Esophagus muscularis mucosa (tissue), 4 donors: ENCODE measurements at places on chromosomes 3 and 15. TPM values are rescaled to one million over a fixed set of nuclear protein-coding genes. Genes with fewer than 3 reads are reported as not detected.

GRCh38 chr3:124429129-124429815 lies 301.0 kb upstream of the UMPS start:
- H3K4me3 ChIP-seq: no peak overlapping the region
- no peak for DNase-seq
- no peak overlapping the region for H3K27ac ChIP-seq
- H3K27me3 ChIP-seq: no peaks in the 10 kb centered on the region
- no peaks in the 10 kb centered on the region for H3K4me1 ChIP-seq
- H3K36me3 ChIP-seq: peaks cover 10% of the 10 kb centered on the region

DNA sequence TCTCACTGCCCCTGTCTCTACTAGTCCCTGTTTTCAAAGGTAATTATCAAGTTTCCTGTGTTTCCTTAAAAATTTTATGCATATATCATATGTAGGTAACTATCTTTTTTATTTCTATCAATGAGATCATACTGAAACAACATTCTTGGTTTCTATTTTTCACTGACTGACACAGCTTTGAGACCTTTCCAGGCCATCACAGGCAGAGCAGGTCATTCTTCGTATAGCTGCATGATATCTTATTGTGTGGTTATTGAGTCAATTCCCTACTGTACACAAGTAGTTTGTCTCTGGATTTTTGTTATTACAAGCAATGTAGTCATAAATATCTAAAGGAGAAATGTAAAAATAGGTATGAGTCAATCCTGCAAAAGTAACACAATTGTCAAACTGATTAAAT lies 169.6 kb downstream of the CFAP20DC start:
- no peaks in the 10 kb centered on the region for H3K36me3 ChIP-seq
- H3K4me1 ChIP-seq: peaks cover 8% of the 10 kb centered on the region
- H3K27ac ChIP-seq: no peak overlapping the region

DNA sequence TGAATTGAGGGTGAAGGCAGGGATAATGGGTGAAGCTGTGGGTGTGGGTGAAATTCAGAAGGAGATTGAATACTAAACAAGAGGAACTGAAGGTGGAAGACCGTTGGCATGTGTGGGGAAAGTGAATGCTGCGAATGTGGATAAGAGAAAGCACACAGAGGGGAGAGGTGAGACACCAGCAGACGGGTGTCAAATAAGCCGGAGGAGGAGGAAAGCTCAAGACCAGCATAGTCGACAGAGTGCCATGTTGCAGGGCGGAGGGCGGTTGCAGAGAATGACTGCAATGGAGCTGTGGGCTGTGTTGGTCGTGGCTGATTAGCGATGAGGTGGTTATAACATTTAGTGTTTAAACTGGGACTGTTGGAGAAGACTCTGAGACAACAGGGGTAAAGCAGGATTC lies 16.4 kb upstream of the HCN4 start:
- H3K27ac ChIP-seq: no peak overlapping the region
- H3K36me3 ChIP-seq: no peaks in the 10 kb centered on the region
- H3K27me3 ChIP-seq: peaks cover 43% of the 10 kb centered on the region
- no peak overlapping the region for H3K4me3 ChIP-seq

GRCh38 chr3:17905996-17906395 lies 163.6 kb upstream of the TBC1D5 start:
- no peaks in the 10 kb centered on the region for H3K4me1 ChIP-seq
- no peak overlapping the region for H3K4me3 ChIP-seq
- DNase-seq: no peak
- no peak overlapping the region for H3K27ac ChIP-seq
- no peaks in the 10 kb centered on the region for H3K27me3 ChIP-seq

GRCh38 chr15:99073008-99073717 lies 31.7 kb upstream of the SYNM start:
- no peaks in the 10 kb centered on the region for H3K27me3 ChIP-seq
- H3K27ac ChIP-seq: no peak overlapping the region
- no peak for DNase-seq

DNA sequence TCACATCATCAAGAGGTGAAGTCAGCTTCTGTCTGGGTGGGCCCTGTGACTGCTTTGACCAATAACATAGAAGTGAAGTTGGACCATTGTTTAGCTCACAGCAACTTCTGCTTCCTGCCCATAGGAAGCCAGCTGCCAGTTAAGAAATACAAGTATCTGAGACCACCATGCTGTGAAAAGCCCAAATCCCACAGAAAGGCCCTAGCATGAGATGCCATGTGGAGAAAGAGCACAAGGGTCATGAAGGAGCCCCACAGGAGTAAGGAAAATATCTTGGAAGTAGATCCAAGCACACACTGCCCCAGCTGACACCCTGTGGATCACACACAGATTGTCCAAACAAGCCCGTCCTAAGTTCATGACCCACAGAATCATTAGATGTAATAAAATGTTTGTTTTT lies 28.5 kb downstream of the RTP4 start:
- H3K4me3 ChIP-seq: no peak overlapping the region
- H3K36me3 ChIP-seq: no peaks in the 10 kb centered on the region
- H3K27ac ChIP-seq: no peak overlapping the region
- no peaks in the 10 kb centered on the region for H3K4me1 ChIP-seq
- DNase-seq: no peak

- H3K4me1 ChIP-seq: no peaks in the 10 kb centered on the region
- no peaks in the 10 kb centered on the region for H3K27me3 ChIP-seq
- no peak overlapping the region for H3K4me3 ChIP-seq
- H3K36me3 ChIP-seq: no peaks in the 10 kb centered on the region
- H3K27ac ChIP-seq: no peak overlapping the region
Measured at GRCh38 chr3:144079634-144080033, 108.0 kb downstream of the DIPK2A start.

DNA sequence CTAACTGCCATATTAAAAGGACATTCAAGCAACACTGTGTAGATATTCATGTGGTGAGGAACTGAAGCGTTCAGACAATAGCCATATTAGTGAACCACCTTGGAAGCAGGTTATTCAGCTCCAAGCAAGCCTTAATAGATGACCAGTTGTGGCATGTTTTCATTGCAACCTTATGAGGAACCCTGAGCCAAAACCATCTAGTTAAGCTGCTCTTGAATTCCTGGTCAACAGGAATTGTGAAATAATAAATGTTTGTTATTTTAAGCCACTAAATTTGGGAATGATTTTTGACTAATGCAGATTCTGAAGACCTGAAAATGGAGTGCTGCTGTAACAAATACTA lies 73.0 kb downstream of the SPRED1 start:
- H3K36me3 ChIP-seq: peaks cover 39% of the 10 kb centered on the region
- no peaks in the 10 kb centered on the region for H3K4me1 ChIP-seq
- no peak overlapping the region for H3K27ac ChIP-seq
- no peak overlapping the region for H3K4me3 ChIP-seq

GRCh38 chr3:108118038-108118768 lies 27.4 kb upstream of the CD47 start:
- H3K36me3 ChIP-seq: no peaks in the 10 kb centered on the region
- no peaks in the 10 kb centered on the region for H3K4me1 ChIP-seq
- H3K4me3 ChIP-seq: no peak overlapping the region
- H3K27ac ChIP-seq: no peak overlapping the region
- DNase-seq: no peak

GRCh38 chr15:92011611-92012367 lies 158.3 kb downstream of the SLCO3A1 start:
- H3K27me3 ChIP-seq: no peaks in the 10 kb centered on the region
- peak overlapping the region; percentile 6 for H3K27ac ChIP-seq
- no peak overlapping the region for H3K4me3 ChIP-seq

GRCh38 chr3:67624687-67625086 lies 29.7 kb downstream of the SUCLG2 start:
- DNase-seq: no peak
- H3K36me3 ChIP-seq: peaks cover 14% of the 10 kb centered on the region
- no peak overlapping the region for H3K27ac ChIP-seq
- H3K4me1 ChIP-seq: peaks cover 8% of the 10 kb centered on the region

DNA sequence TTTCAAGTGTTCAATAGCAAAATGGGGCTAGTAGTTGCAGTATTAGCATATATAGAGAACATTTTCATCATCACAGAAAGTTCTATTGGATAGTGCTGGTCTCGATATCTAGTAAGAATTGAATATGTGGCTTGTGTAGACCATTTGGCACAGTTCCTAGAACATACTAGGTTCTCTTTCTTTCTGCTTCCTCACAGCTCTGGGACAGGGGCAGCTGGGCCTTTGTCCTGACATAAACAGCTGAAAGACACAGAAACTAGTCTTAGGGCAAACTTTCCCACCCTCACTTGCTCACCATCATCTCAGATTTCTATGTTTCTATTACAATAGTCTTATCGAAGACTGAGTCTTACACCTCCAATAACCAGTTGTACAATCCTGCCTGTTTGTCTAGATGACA lies 63.7 kb upstream of the DLG1 start:
- H3K27ac ChIP-seq: no peak overlapping the region
- H3K27me3 ChIP-seq: no peaks in the 10 kb centered on the region
- H3K4me1 ChIP-seq: peaks cover 8% of the 10 kb centered on the region
- no peak overlapping the region for H3K4me3 ChIP-seq
- H3K36me3 ChIP-seq: no peaks in the 10 kb centered on the region
- no peak for DNase-seq

- H3K4me1 ChIP-seq: no peaks in the 10 kb centered on the region
- no peak for DNase-seq
- no peaks in the 10 kb centered on the region for H3K27me3 ChIP-seq
- no peaks in the 10 kb centered on the region for H3K36me3 ChIP-seq
- H3K4me3 ChIP-seq: no peak overlapping the region
- no peak overlapping the region for H3K27ac ChIP-seq
Measured at GRCh38 chr15:39270934-39271333, 309.9 kb upstream of the THBS1 start.

DNA sequence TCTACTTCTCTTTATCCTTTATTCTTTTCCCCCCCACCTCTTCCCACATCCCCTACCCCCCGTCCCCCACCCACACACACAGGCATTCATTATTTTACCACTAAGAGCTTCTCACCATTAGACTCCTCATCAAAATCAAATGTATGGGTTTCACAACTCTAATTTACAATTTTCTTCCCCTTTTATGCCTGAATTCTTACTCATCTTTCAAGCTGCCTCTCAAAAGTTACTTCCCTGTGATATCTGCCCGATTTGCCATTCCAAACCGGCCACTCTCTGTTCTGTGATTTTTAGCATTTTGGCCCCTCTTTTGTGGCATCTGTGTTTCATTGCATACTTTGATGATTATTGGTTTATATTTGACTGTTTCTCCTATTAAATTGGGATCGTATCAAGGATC lies 42.2 kb downstream of the SLC9A9 start:
- no peak overlapping the region for H3K4me3 ChIP-seq
- H3K36me3 ChIP-seq: no peaks in the 10 kb centered on the region
- no peak overlapping the region for H3K27ac ChIP-seq
- H3K4me1 ChIP-seq: peaks cover 42% of the 10 kb centered on the region
- DNase-seq: peak; percentile 29

DNA sequence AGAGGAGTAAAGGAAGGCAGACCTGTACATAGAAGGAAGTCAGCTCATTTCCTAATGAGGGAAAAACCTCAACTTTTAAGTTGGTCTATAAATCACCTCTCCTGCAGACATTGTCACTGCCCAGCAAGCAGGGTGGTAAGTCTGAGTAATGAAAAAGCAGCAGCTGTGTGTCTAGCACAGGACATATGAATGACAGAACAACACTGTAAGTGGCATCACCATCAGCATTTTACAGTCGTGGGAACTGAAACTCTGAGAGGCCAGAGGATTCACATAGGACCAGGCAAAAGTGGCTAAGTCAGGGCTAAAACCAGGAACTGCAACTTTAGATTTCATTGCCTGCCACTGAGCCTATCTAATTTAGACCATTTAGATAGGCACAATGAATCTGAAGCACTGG lies 235.6 kb downstream of the CLSTN2 start:
- no peak for DNase-seq
- H3K4me1 ChIP-seq: no peaks in the 10 kb centered on the region
- no peaks in the 10 kb centered on the region for H3K27me3 ChIP-seq
- no peak overlapping the region for H3K4me3 ChIP-seq

- H3K27ac ChIP-seq: no peak overlapping the region
- H3K36me3 ChIP-seq: no peaks in the 10 kb centered on the region
- no peak for DNase-seq
- no peaks in the 10 kb centered on the region for H3K4me1 ChIP-seq
- no peak overlapping the region for H3K4me3 ChIP-seq
Measured at GRCh38 chr3:177250151-177250550, 52.9 kb upstream of the TBL1XR1 start.

GRCh38 chr3:4703054-4703480 lies 209.9 kb downstream of the ITPR1 start:
- H3K27ac ChIP-seq: peak overlapping the region; percentile 77
- DNase-seq: no peak
- no peaks in the 10 kb centered on the region for H3K27me3 ChIP-seq
- peaks cover 15% of the 10 kb centered on the region for H3K4me1 ChIP-seq
- no peak overlapping the region for H3K4me3 ChIP-seq
- H3K36me3 ChIP-seq: peaks cover 95% of the 10 kb centered on the region

DNA sequence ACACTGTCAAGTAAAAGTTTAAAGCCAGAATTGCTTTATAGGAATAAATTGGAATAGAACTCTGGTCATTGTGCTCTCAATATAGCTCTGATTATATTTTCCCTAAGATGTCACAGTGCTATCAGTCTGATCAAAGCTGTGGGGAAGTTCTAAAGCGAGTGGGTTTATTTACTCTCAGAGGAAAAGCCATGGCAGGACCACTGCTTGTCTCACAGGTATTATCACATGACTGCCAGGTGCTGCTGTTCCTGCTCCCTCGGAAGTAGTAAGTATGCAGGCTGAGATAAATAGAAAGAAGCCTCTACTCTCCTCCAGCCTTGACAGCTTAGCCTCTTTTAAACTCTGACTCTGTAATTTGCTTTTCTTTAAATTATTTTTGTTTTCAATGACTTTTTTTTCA lies 49.1 kb upstream of the UTS2B start:
- H3K4me1 ChIP-seq: peaks cover 34% of the 10 kb centered on the region
- DNase-seq: no peak
- no peak overlapping the region for H3K27ac ChIP-seq
- H3K4me3 ChIP-seq: no peak overlapping the region
- H3K27me3 ChIP-seq: no peaks in the 10 kb centered on the region

The DPPA2 gene
- total RNA-seq: not detected

The ACKR2 gene
- 7.6 TPM for total RNA-seq

The HCN4 gene
- total RNA-seq: not detected

The MYRIP gene
- total RNA-seq: 6.2 TPM

The LDHAL6B gene
- not detected for total RNA-seq

The IL17RE gene
- 0.99 TPM for total RNA-seq

The CXCR6 gene
- 7.1 TPM for total RNA-seq

The LTK gene
- not detected for total RNA-seq

The RNU5B-1 gene
- not detected for total RNA-seq

The PLSCR5 gene
- total RNA-seq: not detected

The CDC25A gene
- 0.97 TPM for total RNA-seq

The HDC gene
- 3.3 TPM for total RNA-seq

The WDR72 gene
- total RNA-seq: not detected

The GRK7 gene
- total RNA-seq: not detected

The C3orf33 gene
- 2.8 TPM for total RNA-seq

The BCL2A1 gene
- not detected for total RNA-seq

The ATP10A gene
- total RNA-seq: 23.9 TPM
